Suprapubic skin (tissue), 4 donors: ENCODE measurements at places on chromosomes 13 and 19. TPM values are rescaled to one million over a fixed set of nuclear protein-coding genes. Genes with fewer than 3 reads are reported as not detected.

The CGB7 gene
- 2.9 TPM for total RNA-seq

The SOX1 gene
- total RNA-seq = not detected

The C19orf85 gene
- not detected for total RNA-seq

The SEMA6B gene
- total RNA-seq = 5.4 TPM

The ZNF221 gene
- 3.0 TPM for total RNA-seq

The CXCL17 gene
- total RNA-seq = not detected

The USE1 gene
- total RNA-seq = 25.2 TPM

DNA sequence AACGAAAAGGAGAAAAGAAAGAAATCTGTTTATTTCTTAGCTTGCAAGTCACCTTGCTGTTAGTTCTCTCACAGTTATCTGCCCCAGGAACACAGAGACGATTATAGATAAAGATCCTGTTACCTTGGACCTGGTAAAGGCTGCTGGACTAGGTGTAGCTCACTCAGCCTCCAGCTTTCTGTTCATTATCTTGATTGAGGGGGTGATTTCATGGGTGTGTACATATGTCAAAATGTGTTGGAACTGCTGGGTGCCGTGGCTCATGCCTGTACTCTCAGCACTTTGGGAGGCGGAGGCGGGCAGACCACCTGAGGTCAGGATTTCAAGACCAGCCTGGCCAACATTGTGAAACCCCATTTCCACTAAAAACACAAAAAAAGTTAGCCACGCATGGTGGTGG, 27.9 kb downstream of the CERS4 start:
- H3K36me3 ChIP-seq = no peaks in the 10 kb centered on the region
- no peak for DNase-seq
- peaks cover 42% of the 10 kb centered on the region for H3K4me1 ChIP-seq
- peak overlapping the region; percentile 76 for H3K27ac ChIP-seq

GRCh38 chr19:17160908-17161307, 54.2 kb upstream of the USE1 start:
- no peak overlapping the region for H3K27ac ChIP-seq
- H3K4me1 ChIP-seq = no peaks in the 10 kb centered on the region
- peaks cover 96% of the 10 kb centered on the region for H3K36me3 ChIP-seq
- DNase-seq = no peak
- no peak overlapping the region for H3K4me3 ChIP-seq

DNA sequence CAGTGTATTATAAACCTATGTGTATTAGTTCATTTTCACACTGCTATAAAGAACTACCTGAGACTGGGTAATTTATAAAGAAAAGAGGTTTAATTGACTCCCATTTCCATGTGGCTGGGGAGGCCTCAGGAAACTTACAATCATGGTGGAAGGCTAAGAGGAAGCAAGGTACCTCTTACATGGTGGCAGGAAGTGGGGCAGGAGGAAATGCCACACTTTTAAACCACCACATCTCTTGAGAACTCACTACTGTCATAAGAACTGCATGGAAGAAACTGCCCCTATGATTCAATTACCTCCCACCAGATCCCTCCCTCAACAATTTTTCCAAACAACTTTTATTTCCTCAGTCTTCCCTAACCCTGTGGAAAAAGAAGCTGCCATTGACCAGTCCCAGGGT, 14.5 kb upstream of the TPP2 start:
- H3K36me3 ChIP-seq = no peaks in the 10 kb centered on the region
- no peak for DNase-seq
- no peaks in the 10 kb centered on the region for H3K27me3 ChIP-seq
- H3K4me1 ChIP-seq = no peaks in the 10 kb centered on the region
- no peak overlapping the region for H3K27ac ChIP-seq

DNA sequence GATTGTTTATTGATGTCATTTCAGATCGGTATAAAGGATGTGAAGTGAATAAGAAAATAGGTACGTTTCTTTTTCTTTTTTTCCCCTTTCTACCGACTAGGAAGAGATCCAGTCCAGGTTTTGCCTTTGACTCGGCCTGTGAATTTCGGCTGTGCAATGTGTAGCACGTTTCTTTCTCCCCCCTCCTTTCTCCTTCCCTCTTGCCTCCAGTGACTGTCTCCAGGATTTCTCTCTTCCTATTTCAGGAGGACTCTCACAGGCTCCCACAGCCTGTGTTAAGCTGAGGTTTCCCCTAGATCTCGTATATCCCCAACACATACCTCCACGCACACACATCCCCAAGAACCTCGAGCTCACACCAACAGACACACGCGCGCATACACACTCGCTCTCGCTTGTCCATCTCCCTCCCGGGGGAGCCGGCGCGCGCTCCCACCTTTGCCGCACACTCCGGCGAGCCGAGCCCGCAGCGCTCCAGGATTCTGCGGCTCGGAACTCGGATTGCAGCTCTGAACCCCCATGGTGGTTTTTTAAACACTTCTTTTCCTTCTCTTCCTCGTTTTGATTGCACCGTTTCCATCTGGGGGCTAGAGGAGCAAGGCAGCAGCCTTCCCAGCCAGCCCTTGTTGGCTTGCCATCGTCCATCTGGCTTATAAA, at the start of gene GPC6:
TSS of gene GPC6 (plus strand) at position 185 of the 657 bp plus-strand sequence.
- no peak for DNase-seq
- peaks cover 23% of the 10 kb centered on the region for H3K4me1 ChIP-seq
- peak within 1 kb of the TSS; percentile 64 for H3K27ac ChIP-seq
- peaks cover 17% of the 10 kb centered on the region for H3K27me3 ChIP-seq

DNA sequence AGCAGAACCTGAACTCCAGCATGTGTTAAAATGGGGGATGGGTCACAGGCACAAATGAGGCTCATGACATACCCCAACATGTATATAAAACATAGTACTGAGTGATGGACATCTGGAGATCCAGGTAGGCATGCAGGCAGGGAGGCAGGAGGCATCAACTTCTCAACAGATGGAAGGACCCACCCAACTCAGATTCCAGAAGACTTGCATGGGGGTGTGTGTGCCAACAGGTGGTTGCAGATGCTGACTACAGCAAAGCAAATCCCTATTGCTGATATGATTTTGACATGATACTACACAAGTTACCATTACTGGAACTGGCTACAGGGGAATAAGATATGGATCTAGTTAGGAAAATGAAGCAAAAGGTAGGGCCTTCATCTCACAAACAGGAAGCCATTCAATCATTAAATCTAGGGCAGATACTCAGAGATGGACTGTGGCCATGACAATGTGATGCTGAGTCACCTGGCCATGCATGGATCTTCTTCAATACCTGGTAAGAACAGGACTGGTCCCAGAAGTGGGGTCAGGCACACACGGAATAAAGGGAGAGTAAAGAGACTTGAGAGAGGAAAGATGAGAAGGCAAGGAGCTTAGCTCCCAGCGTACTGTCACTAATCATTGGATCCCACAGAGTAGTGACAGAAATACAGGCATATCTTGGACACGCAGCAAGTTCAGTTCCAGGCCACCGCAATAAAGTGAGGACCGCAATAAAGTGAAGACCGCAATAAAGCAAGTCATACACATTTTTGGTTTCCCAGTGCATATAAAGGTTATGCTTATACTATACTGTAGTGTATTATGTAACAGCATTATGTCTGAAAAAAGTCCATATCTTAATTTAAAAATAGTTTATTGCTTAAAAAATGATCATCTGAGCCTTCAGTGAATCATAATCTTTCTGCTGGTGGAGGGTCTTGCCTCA, 91.3 kb downstream of the USP12 start:
- H3K4me1 ChIP-seq = no peaks in the 10 kb centered on the region
- no peak for DNase-seq
- H3K36me3 ChIP-seq = peaks cover 22% of the 10 kb centered on the region
- no peaks in the 10 kb centered on the region for H3K27me3 ChIP-seq

- no peak overlapping the region for H3K4me3 ChIP-seq
- no peak overlapping the region for H3K27ac ChIP-seq
- peaks cover 8% of the 10 kb centered on the region for H3K4me1 ChIP-seq
- H3K27me3 ChIP-seq = no peaks in the 10 kb centered on the region
- no peak for DNase-seq
- no peaks in the 10 kb centered on the region for H3K36me3 ChIP-seq
Measured at GRCh38 chr13:20498659-20499058, 27.0 kb downstream of the CRYL1 start.

DNA sequence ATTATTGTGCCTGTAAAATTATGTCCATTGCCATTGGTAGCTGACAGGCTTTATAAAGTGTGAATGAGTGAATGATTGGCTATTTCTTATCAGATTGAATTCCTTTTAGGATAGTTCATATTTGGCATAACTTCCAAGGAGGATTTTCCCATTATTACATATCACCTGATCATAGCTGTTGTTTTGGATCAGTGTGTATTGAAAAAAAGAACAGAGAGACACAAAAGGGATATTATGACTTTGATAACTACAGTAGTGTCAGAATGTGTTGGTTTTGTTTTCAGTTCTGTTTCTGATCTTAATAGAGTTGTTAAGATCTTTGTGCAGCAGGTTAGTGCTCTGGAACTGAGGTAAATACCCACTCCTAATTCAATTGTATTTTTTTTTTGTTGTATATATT, 103.8 kb downstream of the LRCH1 start:
- DNase-seq = no peak
- no peak overlapping the region for H3K4me3 ChIP-seq
- no peaks in the 10 kb centered on the region for H3K27me3 ChIP-seq
- no peak overlapping the region for H3K27ac ChIP-seq
- H3K36me3 ChIP-seq = no peaks in the 10 kb centered on the region

DNA sequence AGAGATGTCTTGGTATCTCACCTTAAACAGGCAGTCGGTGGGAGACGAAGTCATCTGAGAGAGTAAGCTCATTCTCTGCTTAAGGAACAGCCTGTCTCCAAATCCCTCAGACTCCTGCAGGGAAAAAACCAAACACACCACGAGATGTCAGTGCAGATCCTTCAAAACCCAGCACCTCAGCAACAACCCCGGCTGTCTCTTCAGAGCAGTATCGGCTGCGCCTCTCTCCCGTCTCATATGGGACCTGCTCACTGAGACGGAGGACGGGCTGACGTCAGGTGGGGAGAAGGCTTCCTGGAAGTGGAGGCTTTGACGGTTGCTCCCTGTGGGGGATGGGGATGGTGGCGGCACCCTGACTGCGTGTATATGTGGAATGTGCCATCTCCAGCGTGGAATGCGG, 43.6 kb downstream of the ANKRD27 start:
- H3K4me3 ChIP-seq = no peak overlapping the region
- DNase-seq = no peak
- no peak overlapping the region for H3K27ac ChIP-seq
- peaks cover 73% of the 10 kb centered on the region for H3K36me3 ChIP-seq
- H3K4me1 ChIP-seq = no peaks in the 10 kb centered on the region
- no peaks in the 10 kb centered on the region for H3K27me3 ChIP-seq

DNA sequence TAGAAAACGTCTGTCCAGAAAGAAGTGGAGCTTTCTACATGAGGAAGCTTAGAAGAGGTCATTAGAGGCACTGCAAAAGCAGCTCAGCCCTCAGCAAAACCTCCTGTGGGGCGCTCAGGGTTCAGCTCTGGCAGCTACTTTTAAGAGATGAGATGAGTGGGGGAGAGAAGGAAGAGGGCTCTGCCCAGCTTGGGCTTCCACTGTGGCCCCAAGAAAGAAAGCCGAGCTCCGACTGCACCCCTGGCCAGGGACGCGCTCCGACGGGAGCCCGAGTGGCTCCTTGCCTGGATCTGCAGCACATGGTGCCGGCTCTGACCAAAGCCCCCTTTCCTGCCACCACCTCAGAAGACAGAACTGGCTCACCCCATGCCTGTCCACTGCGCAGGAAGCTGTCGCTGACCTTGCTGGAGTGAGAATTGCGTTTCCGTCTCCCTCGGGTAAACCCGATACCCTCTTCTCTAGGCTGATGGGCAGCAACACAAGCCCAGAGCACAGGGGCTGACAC, 36.4 kb downstream of the NAXD start:
- DNase-seq = peak; percentile 58
- H3K4me3 ChIP-seq = no peak overlapping the region
- H3K27me3 ChIP-seq = no peaks in the 10 kb centered on the region
- H3K36me3 ChIP-seq = peaks cover 63% of the 10 kb centered on the region
- no peak overlapping the region for H3K27ac ChIP-seq

DNA sequence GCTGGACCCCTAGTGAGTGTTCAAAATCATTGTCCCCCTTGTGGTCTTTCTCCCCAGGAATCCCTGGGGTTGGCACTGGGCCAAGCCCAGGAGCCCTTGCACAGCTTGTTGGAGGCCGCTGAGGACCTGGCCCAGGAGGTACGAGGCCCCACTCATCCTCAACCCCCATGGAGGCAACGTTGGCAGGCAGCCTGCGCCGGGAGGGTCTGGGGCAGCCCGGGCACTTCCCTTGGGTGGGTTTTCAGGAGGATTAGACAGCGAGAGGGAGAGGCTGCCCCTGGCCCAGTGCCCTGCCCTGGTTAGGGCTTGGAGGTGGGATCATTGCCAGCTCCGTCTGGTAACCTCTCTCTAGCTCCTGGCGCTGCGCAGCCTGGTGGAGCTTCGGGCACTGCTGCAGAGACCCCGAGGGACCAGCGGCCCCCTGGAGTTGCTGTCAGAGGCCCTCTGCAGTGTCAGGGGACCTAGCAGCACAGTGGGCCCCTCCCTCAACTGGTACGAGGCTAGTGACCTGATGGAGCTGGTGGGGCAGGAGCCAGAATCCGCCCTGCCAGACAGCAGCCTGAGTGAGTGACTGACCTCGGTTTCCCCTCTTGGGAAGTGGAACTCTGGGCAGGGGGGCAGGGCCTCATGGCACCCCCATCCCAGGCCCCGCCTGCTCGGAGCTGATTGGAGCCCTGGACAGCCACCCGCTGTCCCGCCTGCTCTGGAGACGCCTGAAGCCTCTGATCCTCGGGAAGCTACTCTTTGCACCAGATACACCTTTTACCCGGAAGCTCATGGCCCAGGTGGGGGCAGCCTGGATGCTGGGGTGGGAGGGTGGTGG, 3.0 kb downstream of the ABCA7 start:
- peak overlapping the region; percentile 69 for H3K27ac ChIP-seq
- no peaks in the 10 kb centered on the region for H3K27me3 ChIP-seq

GRCh38 chr19:9076901-9077300, 10.0 kb upstream of the OR1M1 start:
- no peak for DNase-seq
- H3K4me1 ChIP-seq = peaks cover 10% of the 10 kb centered on the region
- H3K4me3 ChIP-seq = no peak overlapping the region
- H3K27ac ChIP-seq = no peak overlapping the region
- no peaks in the 10 kb centered on the region for H3K27me3 ChIP-seq
- no peaks in the 10 kb centered on the region for H3K36me3 ChIP-seq

DNA sequence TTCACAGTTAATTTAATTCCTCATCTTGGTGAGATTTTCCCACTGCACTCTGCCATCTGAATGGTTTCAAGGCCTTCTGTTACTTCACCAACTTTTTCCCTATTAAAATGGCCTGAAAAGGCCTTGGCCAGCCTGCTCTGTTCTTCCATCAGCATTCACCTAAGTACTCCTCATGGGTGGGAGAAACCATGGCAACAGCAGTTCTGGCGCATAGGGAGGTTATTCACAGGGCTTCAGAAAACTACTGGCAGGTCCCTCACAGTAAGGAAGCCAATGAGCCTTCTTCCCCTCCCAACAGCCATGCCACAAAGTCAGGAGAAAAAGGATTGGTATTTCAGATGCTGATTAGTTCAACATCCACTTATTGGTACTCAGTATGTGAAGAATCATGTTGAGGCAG, 17.2 kb upstream of the GJB2 start:
- H3K27me3 ChIP-seq = peaks cover 9% of the 10 kb centered on the region
- no peak for DNase-seq
- no peak overlapping the region for H3K27ac ChIP-seq
- H3K36me3 ChIP-seq = no peaks in the 10 kb centered on the region
- no peaks in the 10 kb centered on the region for H3K4me1 ChIP-seq
